Kasumi-1 (cell line): ENCODE measurements at places on chromosomes 7 and 10.
A peak's percentile ranks its signal among the peaks of the same experiment; 100 is the strongest.

DNA sequence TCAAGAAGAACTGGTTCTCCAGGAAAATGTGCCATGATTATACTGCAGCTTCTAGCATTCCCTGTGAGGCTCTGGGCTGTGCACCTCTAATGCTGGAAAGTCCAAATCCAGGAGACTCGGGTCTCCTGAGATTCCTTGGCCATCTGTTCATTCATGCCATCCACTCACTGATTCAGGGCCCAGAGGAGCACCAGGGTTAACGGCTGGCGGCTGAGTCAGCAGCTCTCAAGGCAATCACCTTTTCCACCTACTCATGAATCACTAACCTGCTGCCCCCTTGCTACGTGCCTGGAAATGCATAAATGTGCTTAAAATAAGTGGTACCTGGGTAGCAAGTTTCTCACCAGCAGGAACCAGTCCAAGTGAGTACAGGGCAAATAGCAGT lies 132.7 kb downstream of the KCNMA1 start:
- DNase-seq = no peak

GRCh38 chr10:14244801-14245211 lies 85.9 kb downstream of the FRMD4A start:
- no peak for DNase-seq

DNA sequence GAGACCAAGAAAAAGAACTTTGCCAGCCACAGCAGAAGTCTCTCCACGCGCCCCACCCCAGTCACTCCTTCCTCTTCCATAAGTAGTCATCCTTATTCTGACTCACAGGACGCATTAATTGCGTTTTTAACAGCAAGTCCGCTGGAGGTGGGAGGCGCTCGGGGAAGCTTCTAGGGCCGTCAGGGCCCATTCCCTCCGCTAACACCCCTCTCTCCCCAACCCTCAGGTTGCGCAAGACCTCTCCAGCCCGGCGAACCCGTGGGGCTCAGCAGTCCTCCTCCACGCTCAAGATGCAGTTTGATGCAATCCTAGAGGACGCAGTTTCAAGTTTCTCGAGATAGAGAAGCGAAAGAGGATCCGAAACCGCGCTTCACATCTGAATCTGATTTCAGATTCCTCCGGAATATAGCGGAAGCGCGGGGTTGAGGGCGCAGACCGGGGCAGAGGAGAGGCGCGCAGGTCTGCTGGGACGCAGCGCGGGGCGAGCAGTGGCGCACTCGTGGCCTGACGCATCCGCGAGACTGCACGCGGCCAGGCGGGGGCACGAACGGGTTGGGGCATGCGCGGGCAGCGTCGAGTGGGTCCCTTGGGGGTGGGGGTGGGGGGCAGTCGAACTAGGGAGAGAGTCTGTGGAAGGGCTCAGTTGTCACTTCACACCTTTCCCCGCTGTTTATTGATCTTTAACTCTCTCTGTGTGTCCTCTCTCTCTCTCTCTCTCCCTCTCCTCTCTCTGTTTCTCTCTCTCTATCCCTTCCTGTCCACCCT lies 37.8 kb upstream of the PSAP start:
- DNase-seq = peak; percentile 90

DNA sequence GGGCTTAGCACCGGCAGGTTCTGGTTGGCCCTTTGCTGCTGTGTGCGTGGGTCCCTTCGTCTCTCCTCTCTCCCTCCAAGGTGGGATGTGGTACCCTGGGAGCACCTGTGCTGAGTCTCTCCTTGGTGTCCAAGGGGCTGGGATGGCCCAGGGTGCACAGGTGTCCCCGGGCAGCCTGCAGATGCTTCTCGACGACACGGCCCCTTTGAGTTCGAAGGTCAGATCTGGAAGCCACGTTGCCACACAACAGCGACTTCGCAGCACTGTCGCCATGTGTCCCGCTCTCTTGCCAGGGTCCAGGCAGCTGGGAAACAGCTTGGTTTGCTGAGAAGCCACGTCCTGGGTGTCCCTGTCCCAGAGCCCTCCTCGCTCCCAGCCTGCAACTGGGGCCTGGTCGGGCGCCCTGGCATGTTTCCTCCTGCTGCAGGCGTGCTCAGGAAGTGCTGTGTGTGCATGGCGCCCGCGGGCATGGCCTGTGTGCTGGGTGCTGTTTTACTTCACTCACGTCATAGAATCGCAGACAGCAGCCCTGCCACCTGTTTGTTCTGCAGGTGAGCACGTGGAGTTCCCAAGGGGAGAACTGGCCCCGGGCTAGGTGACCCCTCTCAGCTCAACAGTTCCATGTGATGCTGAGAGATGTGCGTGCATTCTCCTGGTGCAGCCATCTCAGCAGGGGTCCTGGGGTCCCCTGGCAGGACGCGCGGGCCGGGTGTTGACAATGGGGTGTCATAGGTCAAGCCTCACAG lies 70.9 kb downstream of the DNAJB6 start:
- DNase-seq = no peak

DNA sequence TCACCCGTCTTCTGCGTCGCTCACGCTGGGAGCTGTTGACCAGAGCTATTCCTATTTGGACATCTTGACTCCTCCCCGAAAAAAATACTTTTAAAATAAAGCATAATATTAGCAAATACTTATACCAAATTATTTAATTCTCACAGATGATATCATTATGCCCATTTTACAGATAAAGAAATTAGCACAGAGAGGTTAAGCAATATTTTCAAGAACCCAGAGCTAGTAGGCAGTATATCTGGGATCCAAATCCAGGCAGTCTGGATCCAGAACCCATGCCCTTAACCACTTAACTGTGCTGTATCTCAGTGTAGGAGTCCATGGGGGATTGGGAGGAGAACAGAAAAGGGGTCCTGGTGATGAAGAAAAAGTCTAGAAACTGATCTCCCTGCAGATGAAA lies 6.1 kb downstream of the IQUB start:
- DNase-seq = no peak

DNA sequence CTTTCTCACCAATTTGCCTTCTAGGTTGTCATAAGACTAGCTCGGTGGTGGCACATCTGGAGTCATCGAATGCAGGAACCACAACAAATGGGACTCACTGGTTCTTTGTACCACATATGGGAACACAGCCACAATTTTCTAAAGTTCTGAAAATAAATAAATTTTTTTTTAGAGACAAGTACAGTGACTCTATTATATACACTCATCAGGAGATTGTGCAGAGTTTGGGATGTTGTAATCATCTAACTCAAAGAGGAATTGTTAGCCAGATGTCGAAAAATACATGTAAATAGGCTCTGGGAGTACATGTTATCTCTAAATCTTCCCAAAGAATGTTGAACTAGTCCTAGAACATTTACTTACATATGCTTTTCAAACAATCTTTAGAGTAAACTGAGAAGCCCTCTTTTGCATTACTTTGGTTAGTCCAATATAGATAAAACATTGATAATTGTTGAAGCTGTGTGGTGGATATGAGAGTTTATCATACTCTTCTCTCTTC lies 19.6 kb upstream of the SEPTIN7 start:
- DNase-seq = no peak

DNA sequence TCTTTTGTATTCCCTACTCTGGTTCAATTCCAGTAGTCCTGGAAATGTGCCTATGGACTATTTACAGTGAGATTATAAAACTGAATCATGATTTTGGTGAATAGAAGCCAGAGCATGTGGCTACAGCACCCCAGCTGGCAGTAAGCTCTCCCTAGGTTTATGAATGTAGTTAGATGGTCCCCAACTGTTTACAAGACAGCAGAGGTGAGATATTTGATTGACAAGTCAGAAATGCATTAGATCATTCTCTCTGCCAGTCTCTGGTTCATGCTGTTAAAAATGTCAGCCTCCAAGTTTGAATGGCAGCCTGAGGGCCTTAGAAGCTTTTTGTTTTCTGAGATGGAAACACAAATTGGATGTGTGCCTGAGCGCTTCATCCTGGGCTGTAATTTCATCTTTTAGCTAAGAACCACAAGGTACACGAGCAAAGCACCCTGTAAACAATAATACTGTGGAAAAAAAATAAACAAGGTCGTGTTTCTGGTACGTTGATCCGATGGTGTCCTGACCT lies 85.0 kb downstream of the BTRC start:
- DNase-seq = no peak

GRCh38 chr10:93123766-93124165 lies 50.1 kb downstream of the CYP26A1 start:
- DNase-seq = no peak

DNA sequence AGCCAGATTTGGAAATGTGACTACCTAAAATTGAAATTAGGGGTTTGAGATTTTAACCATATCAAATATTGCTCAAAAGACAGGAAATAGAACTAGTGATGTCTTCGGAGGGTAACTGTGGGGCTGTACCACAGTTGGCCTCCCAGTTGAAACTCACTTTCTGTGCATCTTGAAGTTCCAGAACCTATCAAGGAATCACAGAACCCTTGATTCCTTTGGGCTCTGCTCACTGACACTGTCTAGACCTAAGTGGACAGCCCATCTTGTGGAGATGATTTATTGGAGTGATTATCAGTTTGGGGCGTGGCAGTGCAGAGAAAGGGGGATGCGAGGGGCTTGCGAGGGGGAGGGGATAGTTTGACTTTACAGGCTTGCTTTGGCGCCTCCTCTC lies 134.2 kb upstream of the GJD4 start:
- DNase-seq = no peak

DNA sequence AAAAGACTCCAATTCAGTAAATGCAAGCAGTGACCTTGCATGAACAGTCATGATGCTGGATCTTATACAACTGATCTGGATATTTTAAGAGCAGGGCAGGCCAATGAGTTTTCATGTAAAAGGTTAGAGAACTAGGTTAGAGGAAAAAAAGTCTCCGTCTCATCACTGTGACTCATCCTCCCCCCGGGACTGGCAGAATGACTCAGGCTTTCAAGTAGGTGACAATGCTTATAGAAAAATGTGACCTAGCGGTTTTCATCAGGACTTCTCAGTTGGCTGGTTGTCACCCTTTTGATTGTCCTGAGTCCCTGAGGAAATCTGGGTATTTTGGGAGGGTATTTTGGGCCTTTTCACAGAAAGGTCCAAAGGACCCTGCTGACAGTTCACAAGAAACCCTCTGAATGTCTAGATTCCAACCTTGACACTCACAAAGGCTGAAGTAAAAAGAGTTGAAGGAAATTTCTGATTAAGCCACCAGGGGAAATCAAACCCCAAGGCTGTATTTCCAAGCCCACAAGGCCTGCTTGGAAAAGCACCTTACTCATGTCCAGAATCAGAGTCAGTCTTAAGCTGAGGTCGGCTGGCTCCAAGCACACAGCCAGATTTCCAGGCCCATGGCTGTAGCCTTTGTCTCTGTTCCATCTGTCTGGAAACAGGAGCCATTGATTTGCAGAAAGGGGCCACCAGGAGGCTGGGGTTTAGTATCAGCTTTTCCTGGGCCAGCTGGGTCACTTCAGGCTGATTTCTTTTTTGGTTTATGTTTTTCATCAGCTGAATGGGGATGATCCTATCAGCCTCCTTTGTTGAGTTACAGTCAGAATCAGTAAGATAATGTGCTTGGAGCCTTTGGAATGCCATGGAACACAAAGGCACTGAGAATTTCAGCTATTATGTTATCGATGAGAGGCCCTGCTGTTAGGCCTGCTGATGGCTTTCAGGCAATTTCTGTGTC lies 226.4 kb upstream of the HABP2 start:
- DNase-seq = peak; percentile 75

GRCh38 chr7:94666879-94667587 lies 11.1 kb upstream of the SGCE start:
- DNase-seq = no peak

- no peak for DNase-seq
Observed at GRCh38 chr7:110940756-110941155, 150.2 kb upstream of the LRRN3 start.

GRCh38 chr10:113846036-113846435 lies 7.8 kb downstream of the DCLRE1A start:
- no peak for DNase-seq

DNA sequence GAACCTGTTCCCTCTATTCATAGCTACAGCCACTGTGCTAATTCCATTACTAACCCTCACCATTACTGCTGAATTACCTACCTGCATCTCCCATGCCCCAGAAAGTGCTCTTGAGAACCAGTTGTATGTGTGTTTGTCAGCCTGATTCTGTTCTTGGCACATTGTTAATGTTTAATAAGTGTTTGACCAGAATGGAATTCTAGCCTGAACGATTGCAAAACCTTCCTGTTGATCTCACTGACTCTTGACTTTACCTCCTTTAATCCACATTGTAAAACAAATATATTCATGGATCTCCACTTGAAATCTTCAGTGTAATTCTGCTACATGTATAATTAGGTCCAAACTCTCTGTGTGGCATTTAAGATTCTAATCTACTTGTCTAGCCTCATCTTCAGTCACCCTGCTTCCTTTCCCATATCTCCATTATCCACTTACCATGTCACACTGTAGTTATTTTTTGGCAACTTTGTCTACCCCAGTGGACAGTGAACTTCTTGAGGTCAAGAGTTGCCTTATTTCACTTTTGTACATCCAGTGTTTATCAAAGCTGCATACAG lies 4.9 kb downstream of the ZNF277 start:
- no peak for DNase-seq

GRCh38 chr7:14687777-14688176 lies 214.8 kb downstream of the DGKB start:
- no peak for DNase-seq

DNA sequence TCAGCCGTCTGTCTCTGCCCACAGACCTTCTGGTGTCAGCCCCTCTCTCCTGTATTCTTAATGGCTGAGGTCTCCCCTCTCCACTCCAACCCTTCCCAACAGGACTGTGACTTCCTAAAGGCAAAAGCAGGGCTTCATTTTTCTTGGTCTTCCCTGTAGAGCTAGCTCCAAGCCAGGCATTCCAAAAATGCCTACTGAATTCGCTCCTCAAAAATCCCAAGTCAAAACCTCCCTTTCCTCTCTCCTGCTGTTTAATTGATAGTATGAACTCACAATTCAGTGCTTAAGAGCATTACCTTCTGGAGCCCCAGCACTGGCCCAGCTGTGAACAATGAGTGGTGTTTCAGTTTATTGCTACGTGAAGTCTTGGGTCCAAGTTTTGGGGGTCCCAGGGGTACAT lies 628.4 kb downstream of the PARD3 start:
- no peak for DNase-seq

- DNase-seq = peak; percentile 49
Observed at GRCh38 chr7:151110941-151111645, 24.8 kb downstream of the AGAP3 start.

- no peak for DNase-seq
Observed at GRCh38 chr7:46508583-46508982, 587.5 kb upstream of the IGFBP3 start.

- DNase-seq = no peak
Observed at GRCh38 chr10:107728807-107729206, 564.3 kb upstream of the SORCS1 start.

DNA sequence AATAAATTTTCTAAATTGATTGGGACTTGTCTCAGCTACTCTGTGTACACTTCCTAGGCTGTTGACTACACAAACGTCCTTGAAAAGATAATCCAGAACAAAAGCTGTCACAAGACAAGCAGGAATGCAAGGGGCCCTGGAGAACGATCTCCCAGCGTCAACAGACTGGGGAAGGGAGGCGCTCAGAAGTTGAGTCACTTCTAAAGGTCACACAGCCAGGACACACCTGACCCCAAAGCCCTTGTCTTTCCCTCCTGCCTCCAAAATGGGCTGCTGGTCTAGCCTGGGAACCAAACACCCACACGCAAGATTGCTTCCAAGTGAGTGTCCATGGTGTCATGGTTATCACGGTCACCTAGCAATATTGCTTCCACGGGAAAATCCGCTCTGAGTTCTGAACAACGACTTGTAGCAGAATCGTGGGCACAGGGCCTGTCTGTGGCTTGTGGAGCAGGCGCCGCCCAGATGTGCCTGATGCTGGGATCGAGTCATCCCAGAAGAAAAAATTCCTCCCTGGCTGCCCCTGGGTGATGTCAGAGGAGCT lies 49.8 kb downstream of the SPOCK2 start:
- no peak for DNase-seq
